ENCODE measurements at places on chromosomes 12 and 14. TPM values are rescaled to one million over a fixed set of nuclear protein-coding genes. Genes with fewer than 3 reads are reported as not detected.

Gene DDN
- not detected for total RNA-seq

Gene TMEM116
- 19.6 TPM for total RNA-seq

Gene AQP2
- not detected for total RNA-seq

Gene OTUB2
- total RNA-seq: 3.2 TPM

Gene CCDC88C
- total RNA-seq: 2.0 TPM

Gene SERPINA1
- 1.1 TPM for total RNA-seq

Gene RDH12
- not detected for total RNA-seq

Gene KRT77
- not detected for total RNA-seq

Gene TDRD9
- total RNA-seq: not detected

Gene MYH7
- total RNA-seq: not detected

Gene M6PR
- 179 TPM for total RNA-seq

Gene SSTR1
- total RNA-seq: 1.2 TPM

Gene SLC5A8
- total RNA-seq: not detected

Gene MAP3K9
- total RNA-seq: 7.2 TPM

Gene KCNJ8
- total RNA-seq: 1.4 TPM

Gene SYNJ2BP
- total RNA-seq: 8.0 TPM

Gene MGST1
- 694 TPM for total RNA-seq

Gene AKAP5
- total RNA-seq: 0.87 TPM

Gene HOXC6
- 0.68 TPM for total RNA-seq

Gene POTEG
- total RNA-seq: not detected

Gene RPS6KL1
- 2.9 TPM for total RNA-seq

Gene CYP27B1
- 0.46 TPM for total RNA-seq

Gene CLEC9A
- not detected for total RNA-seq

Gene SDR9C7
- not detected for total RNA-seq

Gene DNAJC22
- 22.0 TPM for total RNA-seq

Gene CNTN1
- not detected for total RNA-seq

Gene BATF
- not detected for total RNA-seq

Gene HPD
- total RNA-seq: 13.4 TPM

Gene KCNMB4
- 4.9 TPM for total RNA-seq

Measured in Caki2 (cell line).